MV-4-11 (cell line): ENCODE measurements at places on chromosomes 7 and 10.

GRCh38 chr7:126450269-126450671, 802.5 kb downstream of the GRM8 start:
- DNase-seq: peak; percentile 43

GRCh38 chr10:10612151-10612550, 405.5 kb upstream of the CELF2 start:
- DNase-seq: no peak

- DNase-seq: no peak
Measured at GRCh38 chr10:48685731-48686130, 1.1 kb downstream of the WDFY4 start.

GRCh38 chr7:31043051-31043471, 9.0 kb upstream of the ADCYAP1R1 start:
- DNase-seq: no peak

- peak; percentile 85 for DNase-seq
Measured at GRCh38 chr7:108294595-108294994, 161.6 kb downstream of the NRCAM start.

GRCh38 chr10:99775850-99776249, 6.6 kb upstream of the ABCC2 start:
- DNase-seq: peak; percentile 13

- DNase-seq: no peak
Measured at GRCh38 chr10:36638462-36639155, 486.8 kb upstream of the ANKRD30A start.

- no peak for DNase-seq
Measured at GRCh38 chr10:62613859-62614258, 190.7 kb upstream of the ADO start.

GRCh38 chr10:65275296-65275695, 1650.5 kb upstream of the LRRTM3 start:
- DNase-seq: no peak

- DNase-seq: no peak
Measured at GRCh38 chr7:115300231-115300870, 378.5 kb downstream of the MDFIC start.

- DNase-seq: no peak
Measured at GRCh38 chr10:93773120-93773519, 15.4 kb downstream of the LGI1 start.

- no peak for DNase-seq
Measured at GRCh38 chr7:133491201-133491691, 238.4 kb downstream of the EXOC4 start.

DNA sequence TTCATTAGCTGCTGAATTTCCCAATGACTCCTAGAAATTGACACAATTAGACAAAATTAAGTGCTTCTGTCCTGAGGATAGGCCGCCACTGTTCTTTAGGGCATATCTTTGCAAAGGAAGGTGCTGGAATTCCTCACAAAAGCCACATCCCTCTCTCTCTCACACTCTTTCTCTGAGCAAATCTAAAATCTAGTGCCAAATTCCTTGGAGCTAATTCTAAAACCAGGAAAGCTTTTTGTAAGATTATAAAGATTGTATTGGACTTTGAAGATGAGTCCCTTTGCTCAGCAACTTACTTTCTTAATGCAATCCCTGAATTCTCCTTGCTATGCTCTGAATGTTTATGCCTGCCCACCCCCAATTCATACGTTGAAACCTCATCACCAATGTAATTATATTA, 288.9 kb downstream of the KCNMA1 start:
- DNase-seq: no peak

- no peak for DNase-seq
Measured at GRCh38 chr10:79053481-79054202, 15.1 kb upstream of the ZMIZ1 start.

GRCh38 chr7:106270122-106270977, 14.4 kb downstream of the NAMPT start:
- no peak for DNase-seq

DNA sequence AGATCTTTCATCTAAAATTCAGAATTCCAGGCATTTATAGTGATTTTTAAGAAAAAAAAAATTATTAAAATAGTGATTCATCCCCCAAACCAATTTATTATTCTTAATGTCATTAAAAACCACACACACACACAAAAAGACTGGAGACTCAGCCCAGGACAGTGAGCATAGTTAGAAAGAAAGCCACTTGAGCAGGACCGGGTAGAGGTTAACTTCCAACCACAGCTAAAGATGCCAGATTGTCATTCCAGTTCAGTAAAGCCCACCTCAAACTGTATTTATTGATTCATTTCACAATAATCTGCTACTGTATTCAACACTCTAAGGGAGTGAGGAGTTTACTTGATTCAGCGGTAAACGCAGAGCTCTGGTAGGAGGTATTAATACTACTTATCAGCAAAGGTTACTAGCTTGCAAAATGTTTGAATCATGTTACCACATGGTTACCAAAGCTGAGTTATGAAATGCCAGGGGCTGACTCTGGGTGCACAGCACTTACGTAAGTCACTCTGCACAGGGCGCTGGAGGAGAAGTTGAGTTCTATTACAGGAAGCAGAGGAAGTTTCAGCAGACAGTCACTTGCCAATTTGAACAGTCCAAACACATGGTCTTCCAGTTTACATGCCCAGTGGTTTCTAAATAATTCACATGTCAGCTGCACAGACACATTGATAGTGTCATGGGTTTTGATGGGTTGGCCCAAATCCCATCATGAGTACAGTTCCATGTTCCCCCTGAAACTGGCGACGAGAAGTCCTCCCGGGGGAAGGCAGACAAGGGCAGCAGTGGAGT, 64.6 kb downstream of the KLF6 start:
- DNase-seq: peak; percentile 99

- no peak for DNase-seq
Measured at GRCh38 chr7:99036546-99037111, 107.3 kb downstream of the SMURF1 start.

- DNase-seq: no peak
Measured at GRCh38 chr10:100679327-100679726, 66.1 kb upstream of the PAX2 start.

DNA sequence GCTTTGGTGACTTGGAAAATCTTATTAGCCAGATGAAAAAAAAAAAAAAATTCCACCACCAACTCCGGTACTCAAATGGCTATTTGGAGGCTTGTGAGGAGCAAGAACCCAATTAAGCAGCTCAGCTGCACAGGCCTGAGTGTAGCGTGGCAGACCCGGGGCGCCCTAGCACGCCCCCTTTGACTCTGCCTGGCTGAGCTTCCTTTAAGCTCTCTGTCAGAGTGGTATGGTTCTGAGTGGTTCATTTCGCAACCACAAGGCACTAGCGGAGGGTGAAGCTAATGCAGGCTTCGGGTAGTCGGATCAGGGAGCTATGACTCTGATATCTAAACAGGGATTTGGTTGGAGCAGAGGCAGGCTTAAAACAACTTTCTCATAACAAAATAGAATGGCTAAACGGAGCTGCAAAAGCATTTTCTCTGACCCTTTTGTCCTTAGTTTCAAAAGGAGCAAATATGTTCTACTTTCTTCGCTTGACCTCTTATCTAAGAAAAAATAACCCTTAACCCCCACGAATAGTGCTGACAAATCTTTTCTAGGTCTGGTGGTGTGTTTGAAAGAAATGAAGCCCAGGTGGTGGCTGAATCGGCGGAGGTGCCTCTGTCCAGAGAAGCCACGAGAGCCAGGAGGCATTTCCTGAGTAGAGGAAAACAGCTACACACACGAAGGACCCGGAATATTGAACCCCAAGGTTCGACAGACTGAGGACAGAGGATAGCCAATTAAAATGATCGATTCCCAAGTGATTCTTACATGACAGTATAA, 285.4 kb upstream of the GLI3 start:
- no peak for DNase-seq

GRCh38 chr10:3006093-3006492, 61.3 kb upstream of the PFKP start:
- DNase-seq: no peak

- peak; percentile 35 for DNase-seq
Measured at GRCh38 chr7:123871998-123872867, 27.3 kb downstream of the HYAL4 start.

DNA sequence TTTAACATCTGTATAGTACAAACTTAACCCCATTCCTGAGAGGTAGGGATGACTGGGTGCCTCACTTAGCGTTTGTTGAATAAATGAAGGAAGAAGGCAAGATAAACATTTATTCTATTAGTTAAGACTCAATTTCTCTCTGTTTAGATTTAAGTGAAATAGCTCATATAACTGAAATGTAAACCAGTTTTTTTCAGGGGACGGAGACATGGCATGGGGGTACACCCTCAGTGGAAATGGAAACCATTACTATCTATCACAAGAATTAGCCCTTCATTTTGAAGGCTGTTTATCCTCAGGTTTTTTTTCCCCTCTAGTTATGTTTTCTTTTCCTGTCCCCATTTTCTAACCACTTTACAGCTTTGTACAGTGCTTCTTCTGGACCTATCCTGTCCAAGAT, 35.6 kb upstream of the PDLIM1 start:
- no peak for DNase-seq

DNA sequence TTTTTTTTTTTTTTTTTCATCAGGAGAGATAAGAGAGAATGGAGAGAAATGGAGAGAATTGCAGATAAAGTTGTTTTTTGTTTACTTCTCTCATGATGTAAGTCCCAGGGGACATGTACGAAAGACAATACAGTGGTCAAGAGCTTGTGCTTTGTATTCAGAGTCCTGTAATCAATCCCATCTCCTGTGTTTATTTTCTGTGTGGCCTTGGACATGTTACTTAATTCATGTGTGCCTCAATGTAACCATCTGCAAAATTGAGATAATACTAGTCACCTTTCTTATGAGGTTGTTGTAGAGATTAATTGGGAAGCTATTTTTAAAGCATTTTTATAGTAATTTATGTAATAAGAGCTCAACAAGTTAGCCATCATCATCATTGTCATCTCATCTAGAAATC, 117.5 kb downstream of the CDK14 start:
- no peak for DNase-seq

DNA sequence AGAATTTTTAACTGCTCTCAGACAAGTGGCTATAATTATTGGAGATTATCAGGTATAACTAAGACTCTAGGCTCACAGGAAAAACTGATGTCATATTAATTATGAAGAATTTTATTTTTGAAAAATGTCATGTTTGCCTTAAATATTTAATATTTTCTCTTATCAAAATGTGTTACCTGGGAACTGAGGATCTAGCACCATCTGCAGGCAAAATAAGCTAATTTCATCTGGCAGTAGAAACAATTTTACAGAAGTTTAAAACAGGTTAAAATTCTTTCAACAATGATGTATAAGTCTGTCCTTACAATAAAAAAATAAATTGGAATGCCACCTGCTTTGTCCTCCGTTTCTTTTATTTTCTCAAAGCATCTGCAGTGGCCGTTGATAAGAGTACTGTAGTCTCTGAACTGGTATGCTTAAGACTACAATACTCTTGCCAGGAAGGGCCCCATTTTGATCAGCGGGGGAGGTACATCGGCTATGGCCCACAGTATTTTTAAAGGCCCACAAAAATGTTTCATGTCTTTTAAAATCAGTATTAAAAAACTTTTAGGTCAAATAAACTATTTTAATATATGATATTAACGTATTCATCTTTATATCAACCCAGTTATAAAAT, 81.3 kb downstream of the VWDE start:
- DNase-seq: no peak

- DNase-seq: no peak
Measured at GRCh38 chr7:151885202-151885580, 8.3 kb upstream of the PRKAG2 start.

DNA sequence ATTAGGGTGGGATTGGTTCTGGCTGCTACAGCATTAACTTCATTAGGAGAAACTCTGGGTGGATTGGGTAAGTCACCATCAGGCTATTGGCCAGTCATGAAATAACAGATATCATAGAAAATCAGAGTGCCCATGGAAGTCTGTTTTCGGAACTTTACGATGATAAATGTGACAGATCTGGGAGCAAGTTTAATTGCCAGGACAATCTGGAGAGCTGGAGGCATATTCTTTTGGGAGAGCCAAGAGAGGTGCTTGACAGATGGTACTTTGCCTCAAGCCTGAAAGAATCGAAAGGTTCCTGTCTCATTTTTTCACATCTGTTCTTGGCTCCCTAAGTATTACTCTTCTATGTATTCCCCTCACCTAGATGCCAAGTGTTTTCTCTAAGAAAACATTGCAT, 369.9 kb downstream of the CNTNAP2 start:
- no peak for DNase-seq

DNA sequence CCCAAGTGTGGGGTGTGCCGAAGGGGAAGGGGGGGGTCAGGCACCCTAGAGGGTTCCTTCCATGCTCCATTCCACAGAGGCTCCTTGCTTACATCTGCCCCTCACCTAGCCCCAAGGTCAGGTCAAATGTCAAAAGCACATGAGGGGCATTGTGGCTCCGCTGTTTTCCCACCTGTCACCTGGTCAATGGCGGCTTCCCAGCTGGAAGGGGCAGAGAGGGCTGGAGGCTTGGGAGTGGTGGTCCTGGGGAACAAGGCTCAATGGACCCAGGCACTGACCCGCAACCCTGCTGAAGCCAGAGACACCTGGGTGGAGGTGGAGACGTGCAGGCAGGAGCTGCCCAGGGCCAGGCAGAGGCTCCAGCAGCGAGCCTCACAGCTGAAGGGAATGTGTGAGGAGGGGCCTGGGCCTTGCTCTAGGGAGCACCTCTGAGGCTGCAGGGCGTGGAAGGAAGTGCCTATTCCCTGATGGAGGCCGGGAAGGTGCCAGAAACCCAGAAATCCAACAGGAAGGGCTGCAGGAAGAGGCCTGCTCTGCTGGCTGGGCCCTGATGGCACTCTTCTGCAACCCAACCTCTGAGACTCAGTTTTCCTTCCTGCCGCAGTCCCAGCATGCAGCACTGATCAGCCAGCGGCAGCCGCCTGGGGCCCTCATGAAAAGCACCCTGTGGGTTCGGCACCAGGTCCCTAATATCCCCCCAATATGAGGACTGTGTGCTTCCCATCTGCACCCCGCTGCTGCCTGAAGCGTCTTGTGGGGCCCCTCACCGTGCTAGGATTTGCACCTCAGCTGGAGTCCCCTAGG, 16.0 kb downstream of the RASGEF1A start:
- no peak for DNase-seq

DNA sequence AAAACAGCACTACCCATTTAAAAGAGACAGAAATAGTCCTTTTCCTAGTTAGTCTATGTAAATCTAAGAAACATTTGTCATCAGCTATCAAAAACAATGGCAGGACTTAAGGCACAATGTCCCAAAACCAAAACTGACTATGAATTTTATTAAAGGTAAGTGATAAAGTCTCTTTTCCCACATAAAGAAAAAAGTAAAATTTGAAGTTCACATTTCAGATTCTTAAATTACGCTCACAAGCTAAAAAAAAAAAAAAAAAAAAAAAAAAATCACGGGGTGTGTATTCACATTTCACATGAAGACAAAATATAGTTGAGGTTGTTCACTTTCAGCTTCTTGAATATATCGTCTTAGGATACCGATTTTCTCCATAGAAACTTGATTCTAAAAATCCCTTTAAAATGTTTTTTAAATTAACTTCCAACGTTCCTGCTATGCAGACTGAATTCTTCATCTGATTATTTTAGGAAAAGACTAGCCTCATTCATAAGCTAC, 1.6 kb downstream of the P4HA1 start:
- no peak for DNase-seq
